KBM-7 (cell line): ENCODE measurements at places on chromosomes 3 and 15.
A peak's percentile ranks its signal among the peaks of the same experiment; 100 is the strongest.

DNA sequence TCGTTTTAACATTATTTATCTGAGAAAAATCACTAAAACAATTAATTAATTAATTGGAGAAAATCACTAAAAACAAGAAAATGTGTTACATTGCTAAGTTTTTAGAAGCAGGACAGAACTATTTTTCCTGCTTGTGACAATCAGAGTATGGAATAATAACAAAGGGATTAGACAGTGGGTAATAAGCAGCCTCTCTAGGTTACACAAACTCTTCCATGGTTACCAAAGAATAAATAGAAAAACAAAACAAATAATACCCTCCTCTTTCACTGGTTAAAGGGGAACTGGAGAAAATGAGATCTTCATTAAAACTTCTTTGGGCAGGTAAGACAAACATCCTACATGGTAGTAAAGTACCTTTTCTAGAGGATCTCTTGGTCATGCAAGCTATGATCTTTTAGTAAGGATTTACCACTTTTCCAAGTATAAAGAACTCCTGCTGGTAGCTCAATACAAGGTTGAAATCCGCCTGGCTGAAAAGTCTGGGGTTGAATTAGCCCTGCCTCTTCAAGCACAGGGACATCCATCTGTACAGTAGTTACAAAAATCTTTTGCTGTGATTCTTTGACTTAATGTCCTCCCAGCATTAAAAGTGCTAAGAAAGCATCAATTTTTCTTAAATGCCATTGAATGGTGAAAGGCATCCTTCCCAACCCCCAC is 2.5 kb upstream of the PLCH1 start:
- DNase-seq = no peak

DNA sequence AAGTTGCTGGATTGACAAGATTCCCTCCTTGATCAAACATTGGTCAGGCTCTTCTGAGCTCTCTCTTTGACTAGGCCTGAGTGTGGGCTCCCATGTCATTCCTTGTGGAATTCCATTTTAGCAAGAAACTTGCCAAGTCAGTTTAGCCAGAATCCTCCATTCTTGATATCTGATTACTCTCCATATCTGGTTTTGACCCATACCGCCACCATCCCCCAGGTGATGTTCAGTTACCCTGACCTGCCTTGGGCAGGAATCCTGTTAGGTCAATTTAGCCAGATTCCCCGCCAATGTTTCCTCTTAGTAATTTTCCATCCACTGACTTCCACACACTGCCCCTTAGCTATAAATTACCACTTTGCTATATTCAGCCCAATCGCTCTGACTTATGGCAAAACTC is 1.0 kb upstream of the PCCB start:
- DNase-seq = no peak

- DNase-seq = no peak
Measured at GRCh38 chr3:170689296-170689829, 103.5 kb upstream of the SLC7A14 start.

DNA sequence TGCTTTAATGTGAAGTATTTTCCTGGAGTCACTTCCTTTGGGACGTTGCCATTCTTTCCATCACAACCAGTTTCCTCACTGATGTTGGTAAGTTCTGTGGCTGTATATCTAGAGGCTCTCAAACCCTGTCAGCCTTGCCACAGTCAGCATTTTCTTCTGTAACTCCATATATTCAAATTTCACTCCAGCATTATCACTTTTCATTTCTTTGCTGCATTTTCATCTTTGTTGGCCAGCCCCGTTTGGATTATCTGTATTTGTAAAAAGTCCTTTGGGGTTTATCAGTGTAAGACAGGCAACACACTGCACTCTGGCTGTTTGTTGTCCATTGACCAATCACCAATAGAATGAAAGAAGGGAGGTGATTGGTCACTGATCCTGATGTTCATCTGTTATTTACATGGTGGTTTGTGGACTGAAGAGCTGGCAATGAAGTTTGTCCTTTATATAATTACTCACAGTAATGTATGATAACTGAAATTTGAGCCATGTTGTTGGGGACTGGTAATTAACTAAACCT is 20.3 kb downstream of the GMPS start:
- no peak for DNase-seq

DNA sequence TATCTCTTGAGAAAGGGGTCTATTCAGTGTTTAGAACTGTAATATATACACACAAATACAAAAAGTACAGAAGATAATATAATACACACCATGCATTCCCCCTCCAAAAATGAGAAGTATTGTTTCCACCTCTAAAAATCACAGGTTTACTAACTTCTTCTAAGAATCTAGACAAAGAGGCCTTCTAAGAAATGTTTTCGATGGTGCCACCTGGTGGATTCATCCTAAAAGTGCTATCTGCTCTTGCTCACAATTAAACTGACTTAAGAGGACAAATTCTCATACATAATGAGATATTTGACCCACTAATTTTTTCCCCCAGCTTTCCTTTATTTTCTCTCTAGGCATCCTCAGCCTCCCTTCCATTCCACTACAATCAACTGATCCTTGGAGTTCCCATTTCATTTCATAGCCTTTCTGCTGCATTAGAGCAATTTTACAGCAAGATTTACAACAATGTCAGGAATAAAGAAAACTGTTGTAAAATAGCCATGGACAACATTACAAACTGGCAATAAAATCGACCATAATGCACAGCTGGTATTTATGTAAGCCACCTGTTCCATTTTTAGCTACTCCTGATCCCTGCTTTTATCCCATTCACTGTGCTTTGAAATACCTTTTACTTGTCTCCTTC is 124.6 kb downstream of the ARRDC4 start:
- DNase-seq = peak; percentile 64

DNA sequence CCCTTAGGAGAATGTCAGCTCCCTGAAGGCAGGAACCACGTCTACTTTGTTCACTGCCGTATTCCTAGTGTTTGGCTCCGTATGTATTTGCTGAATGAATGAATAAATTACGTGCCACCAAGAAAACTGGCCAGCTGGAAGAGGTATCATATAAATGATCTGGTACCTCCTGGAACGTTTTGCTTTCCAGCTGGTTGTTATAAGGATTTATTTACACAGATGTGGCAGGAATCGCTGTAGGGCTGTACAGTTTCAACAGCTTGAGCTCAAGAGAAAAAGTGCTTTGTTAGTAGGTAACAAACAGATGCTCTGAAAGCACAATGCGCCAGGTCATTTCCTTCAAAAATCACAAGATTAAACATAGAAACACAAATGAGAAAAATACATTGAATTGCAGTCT is 108.8 kb upstream of the ATP2B2 start:
- DNase-seq = no peak

DNA sequence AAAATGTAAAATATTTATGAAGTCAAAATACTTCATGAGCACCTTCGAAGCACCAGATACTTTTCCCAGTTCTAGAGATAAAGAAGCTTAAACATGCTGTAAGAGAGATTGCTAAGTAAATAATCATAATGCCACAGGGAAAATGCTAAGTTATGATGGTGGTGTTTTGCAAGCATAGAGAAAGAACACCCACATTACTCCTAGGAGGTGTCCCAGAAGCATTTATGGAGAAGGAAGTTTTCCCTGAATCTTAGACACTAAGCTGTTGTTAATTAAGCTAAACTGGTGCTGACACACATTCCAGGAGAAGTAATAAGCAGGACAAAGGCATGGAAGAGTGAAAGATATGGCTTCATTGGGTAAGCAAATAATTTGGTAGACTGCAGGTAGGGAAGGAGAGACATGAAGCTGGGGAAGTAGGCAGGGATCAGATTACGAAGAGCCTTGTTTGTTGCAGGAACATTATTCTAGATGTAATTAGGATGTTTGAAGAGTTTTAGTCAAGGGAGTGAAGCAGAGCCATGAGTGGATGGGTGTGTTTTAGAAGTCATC is 40.4 kb upstream of the CHMP2B start:
- DNase-seq = no peak

- peak; percentile 89 for DNase-seq
Measured at GRCh38 chr15:62389885-62390790, 225.1 kb upstream of the C2CD4B start.

GRCh38 chr3:184656829-184657681 is 54.8 kb downstream of the MAGEF1 start:
- no peak for DNase-seq

- DNase-seq = no peak
Measured at GRCh38 chr15:63384906-63385305, 3.3 kb upstream of the CA12 start.

DNA sequence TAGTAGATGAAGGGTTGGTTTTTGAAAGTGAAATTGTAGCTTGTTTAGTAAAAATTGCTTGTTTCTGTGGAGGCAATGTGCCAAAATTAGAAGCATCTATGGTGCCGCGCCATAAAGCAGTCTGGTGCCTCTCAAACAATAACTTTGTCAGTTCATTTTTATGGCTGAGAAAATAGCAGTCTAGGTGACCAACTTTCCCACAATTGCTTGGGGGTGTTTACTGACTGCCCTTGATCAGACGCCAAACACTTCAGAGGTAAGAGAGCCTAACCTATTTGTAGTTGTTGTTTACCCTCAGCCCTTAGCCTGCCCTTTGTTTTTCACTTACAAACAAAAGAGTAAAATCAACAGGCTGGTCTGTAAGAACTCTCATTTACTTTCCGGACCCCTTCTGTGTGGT is 174.5 kb downstream of the FNDC3B start:
- DNase-seq = no peak

DNA sequence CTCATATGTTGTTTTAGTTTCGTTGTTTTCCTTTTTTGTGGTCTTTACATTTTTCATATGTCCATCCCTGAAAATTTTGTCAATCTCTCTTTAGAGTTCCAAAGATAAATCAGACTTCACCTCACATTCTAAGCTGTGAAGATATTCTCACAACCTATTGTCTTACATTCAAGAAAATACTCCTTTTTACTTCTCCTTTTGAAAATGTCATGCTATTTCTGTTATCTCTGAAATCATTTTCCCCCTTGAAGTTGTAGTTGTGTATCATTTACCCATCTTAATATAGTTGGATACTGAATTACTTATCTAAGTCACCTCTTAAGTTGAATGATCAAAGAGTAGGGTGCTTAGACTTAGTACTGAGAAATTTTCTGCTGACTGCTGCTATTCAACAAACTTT is 74.3 kb downstream of the DCUN1D1 start:
- DNase-seq = no peak

DNA sequence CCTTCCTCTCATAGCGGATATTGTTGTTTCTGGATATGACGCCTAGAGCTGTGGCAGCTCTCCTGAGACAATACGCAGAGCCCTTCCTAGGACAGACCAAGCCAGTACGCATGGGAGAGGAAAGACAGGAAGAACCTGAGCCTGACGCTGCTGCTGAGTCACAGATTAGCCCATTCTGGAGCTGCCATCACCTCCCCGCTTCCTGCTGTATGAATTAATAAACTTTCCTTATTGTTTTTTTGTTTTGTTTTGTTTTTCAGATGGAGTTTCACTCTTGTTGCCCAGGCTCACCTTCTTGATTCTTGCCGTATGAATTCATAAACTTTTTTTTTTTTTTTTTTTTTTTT is 67.0 kb downstream of the PPCDC start:
- peak; percentile 53 for DNase-seq

GRCh38 chr3:141269961-141270360 is 38.3 kb downstream of the PXYLP1 start:
- DNase-seq = no peak

- DNase-seq = no peak
Measured at GRCh38 chr15:35713733-35714132, 167.8 kb upstream of the DPH6 start.
